GM03348 (cell line): ENCODE measurements at places on chromosomes 4 and X.

DNA sequence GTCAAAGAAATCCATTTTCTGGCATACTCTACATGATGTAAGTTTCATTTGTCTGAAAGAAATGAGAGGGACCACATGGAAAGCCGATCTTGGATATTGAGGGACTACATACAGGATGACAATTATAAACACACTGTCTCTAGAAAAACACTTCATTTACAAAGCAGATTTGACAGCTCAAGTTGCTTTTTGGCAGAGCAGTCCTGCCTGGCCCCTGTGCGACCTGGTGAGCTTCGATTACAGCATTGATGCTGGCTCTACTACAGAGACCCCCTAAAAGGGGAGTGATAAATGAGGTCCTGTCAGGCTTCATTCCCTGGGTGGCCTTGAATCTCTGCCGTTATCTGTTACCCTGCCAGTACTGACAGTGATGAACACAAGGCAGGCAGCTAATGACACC lies 215.2 kb upstream of the NOCT start:
- DNase-seq, result no peak

GRCh38 chr4:5456296-5456845 lies 252.0 kb downstream of the EVC2 start:
- no peak for DNase-seq

GRCh38 chrX:154040307-154040756 lies 20.6 kb upstream of the IRAK1 start:
- DNase-seq, result peak; percentile 73

DNA sequence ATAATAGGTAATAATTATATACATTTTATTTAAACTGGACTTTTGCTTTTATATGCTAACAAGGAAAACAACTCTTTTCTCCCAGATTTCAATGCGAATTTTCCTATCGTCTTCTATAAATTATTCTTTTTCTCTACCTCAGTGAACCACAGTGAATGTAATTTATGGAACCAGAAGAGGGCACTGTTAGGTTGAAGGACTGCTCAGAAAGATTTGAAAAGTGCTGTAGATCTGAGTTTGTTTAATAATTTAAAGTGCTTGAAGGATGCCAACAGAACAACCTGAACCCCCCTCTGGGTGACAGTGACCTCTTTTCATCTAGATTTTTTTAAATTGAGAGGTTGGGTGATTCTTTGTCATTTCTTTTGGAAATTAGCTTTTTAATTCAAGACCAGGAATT lies 54.9 kb downstream of the PHOX2B start:
- peak; percentile 20 for DNase-seq

DNA sequence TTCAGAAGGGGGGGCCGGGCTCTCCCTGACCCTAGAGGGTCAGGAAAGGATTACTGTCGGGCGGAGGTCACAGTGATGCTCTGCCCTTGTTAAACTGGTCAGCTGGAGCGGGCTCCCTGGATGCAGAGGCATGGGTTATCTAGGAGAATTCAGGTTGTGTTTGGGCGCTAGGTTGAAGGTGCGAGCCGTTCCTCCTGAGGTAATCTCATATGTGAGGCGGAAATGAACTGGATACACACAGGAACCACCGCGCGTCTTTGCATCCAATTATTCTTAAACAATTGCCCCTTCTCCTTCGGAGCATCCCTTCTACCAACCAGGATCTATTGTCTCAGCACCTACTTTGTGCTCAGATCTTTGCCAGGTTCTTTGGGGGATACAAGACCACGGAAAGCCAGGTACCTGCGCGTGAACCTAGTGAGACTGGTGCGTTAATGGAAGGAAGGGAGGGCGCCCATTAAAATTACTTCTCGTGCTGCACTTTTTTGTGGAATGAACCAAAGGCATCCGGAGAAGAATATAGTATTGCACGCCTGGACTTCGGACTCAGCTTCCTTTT lies 28.4 kb downstream of the HAND2 start:
- DNase-seq, result no peak

DNA sequence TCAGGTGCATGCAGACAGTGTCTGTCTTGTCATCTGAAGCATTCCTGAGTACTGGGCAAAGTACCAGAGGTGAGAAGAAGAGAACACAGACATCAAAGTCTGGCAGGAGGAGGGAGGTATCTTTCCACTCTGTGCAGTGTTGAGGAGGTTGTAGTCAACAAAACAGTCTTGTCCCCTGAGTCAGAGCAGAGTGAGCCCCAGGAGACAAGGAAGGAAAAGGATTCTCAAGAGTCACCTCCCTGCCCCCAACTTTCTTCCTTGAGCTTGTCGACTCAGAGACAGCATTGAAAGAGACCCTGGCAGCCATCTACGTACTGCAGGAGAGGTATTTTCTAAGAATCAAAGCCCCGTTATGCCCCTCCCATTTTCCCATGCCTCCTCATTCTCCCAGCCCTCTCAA lies 4.4 kb upstream of the SRPX start:
- no peak for DNase-seq

DNA sequence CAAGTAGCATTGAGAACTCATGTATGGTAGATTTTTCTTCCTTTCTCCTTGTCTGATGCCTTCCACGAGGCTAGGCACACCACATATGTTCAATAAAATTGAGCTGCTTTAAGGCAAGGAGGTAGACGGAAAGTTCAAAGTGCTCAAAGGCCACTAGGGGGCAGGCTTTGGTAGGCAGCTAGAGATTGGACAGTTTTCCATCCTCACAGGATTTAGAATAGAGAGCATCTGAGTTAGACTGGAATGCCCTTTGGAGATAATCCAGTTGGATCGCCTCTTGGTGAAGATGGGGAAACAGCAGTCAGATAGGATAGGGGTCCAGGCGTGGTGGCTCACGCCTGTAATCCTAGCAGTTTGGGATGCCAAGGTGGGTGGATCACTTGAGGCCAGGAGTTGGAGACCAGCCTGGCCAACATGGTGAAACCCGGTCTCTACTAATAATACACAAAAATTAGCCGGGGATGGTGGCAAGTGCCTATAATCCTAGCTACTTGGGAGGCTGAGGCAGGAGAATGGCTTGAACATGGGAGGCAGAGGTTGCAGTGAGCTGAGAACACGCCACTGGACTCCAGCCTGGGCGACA lies 30.4 kb downstream of the ELF4 start:
- peak; percentile 80 for DNase-seq

DNA sequence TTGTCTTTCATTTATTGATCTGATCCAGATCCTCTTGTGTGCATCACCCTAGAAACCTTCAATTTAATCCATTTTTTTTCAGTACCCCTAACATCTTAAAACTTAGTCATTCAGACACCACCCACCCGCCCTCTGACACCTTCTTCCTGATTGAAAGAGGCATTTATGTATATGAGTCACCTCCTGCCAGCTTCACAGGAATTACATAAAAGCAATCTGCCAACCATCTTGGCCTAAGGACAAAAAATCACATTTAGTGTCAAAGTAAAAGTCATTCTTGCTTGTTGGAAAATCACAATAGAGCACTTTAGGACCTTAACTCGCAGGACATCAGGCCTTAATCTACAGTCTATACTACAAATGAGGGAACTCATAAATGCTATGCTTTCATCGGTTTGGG lies 52.1 kb downstream of the NDST3 start:
- peak; percentile 3 for DNase-seq

- DNase-seq, result no peak
Observed at GRCh38 chrX:147077472-147077871, 262.9 kb upstream of the CXorf51A start.

DNA sequence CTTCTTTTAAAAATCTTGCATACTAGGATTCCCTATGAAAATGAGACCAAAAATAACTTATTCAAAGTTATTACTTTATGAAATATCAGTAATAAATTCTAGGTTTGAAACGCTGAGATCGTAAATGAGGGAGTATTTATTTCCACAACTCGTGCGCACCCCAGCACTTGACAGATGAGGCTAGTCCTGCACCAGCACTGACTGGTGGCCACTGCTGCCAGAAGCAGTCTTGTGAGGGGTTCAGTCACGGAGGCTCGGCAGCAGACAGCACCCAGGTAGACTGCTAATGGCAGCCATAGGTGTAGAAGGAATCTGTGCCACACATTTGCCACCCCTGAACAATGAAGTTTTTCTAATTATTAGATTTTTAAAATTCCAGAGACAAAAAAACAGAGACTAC lies 248.7 kb downstream of the CAMK2D start:
- no peak for DNase-seq

DNA sequence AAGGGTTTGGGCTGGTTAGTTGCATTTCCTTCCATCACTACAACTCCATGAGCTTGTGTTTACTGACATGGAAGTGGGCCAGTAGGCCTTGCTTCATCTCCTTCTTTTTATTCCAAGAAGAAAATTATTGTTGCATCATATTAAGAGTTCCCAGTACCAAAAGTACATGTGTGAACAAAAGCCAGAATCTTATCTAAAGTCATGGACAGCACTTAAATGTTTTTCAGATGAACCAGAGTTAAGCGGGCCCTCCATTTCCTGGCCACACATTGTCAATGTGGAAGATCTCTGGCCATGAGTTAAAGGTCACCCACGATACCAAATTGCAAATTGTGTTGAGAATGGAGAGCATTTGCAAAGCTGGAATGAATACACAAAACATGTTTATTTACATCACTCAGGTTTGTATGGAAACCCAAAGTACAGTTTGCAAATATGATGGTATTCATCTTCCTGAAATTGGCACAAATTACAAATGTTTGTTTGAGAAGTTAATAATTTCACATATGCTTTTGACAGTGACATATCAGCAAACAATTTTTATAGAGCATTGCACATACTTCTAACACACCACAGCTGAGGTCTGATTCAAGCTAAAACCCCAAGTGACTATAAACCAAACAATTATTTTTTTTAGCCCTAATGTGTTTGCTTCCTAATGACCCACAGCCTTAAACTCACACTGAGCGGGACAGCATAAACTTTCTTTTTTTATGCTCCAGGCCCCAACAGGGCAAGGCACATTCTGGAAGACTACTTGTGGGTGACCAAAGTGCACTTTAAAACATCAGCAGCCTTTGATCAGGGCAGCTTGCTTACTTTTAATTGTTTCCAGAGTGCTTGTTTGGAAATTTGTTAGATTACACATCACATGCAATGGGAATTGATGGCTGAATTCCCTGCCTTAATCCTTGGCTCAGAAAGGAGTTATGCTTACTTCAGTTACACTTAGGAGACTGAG lies 502.9 kb upstream of the SLIT2 start:
- peak; percentile 54 for DNase-seq

- DNase-seq, result no peak
Observed at GRCh38 chr4:42768125-42768748, 111.3 kb upstream of the ATP8A1 start.

GRCh38 chr4:73836373-73837279 lies at the start of gene CXCL6:
Gene CXCL6, plus strand, starts transcription at chr4:73836678. Its CDS starts 73 bp downstream, at chr4:73836751.
- DNase-seq, result peak; percentile 56

DNA sequence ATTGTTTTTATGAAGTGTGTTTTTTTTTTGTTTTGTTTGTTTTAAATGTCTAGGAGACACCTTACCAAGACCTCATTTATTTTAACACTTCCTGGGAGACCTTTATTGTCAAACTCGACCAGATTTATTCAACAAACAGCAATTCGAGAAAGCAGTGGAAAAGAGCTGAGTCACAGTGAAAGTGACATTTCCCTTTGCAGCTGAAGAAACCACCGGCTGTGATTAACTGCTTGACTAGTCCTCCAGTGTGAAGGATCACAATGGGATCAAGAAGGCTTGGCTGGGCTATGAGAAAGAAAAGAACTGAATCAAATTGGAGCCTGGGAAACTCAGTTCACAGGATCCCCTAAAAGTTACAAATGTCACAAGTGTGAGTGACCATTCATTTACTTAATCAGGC lies 11.9 kb upstream of the ADH7 start:
- peak; percentile 37 for DNase-seq

- no peak for DNase-seq
Observed at GRCh38 chr4:34950926-34951325, 1293.4 kb downstream of the ARAP2 start.

- DNase-seq, result no peak
Observed at GRCh38 chr4:2331519-2332200, 69.8 kb upstream of the MXD4 start.

GRCh38 chr4:40614031-40614430 lies 15.6 kb downstream of the RBM47 start:
- no peak for DNase-seq

GRCh38 chrX:15906041-15906943 lies 51.7 kb upstream of the AP1S2 start:
- DNase-seq, result no peak

DNA sequence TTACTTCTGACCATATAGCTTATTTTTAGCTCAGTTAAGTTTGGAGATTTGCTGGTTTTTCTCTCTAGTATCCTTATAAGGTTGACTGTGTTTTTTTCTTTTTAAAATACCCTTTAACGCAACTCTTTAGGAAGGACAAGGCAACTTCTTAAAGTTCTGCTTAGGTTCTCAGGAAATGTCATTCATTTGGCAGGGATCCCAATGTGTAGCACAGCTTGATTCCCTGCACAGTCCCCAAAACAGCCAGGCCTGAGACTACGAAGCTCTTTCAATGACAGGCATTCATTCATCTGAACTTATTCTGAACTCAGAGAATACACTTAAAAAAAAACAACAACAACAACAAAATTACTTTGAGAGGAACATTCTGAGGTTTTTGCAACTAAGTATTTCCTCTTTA lies 1765.8 kb downstream of the PCDH7 start:
- DNase-seq, result no peak

DNA sequence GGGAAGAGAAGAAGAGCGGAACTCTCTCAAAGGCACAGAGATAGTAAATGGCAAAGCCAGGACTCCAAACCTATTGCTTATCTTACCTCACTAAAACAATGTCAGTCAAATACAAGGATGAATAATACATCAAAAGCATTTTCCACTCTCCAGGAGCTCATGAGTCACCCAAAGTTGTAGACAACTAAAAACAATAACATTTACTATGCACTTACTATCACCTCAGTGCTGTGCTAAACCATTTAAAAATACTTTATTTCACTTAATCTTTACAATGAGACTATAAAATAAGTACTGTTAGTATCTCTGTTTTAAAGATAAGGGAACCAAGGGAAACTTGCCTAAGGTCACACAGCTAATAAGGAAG lies 163.2 kb upstream of the SPANXC start:
- no peak for DNase-seq

DNA sequence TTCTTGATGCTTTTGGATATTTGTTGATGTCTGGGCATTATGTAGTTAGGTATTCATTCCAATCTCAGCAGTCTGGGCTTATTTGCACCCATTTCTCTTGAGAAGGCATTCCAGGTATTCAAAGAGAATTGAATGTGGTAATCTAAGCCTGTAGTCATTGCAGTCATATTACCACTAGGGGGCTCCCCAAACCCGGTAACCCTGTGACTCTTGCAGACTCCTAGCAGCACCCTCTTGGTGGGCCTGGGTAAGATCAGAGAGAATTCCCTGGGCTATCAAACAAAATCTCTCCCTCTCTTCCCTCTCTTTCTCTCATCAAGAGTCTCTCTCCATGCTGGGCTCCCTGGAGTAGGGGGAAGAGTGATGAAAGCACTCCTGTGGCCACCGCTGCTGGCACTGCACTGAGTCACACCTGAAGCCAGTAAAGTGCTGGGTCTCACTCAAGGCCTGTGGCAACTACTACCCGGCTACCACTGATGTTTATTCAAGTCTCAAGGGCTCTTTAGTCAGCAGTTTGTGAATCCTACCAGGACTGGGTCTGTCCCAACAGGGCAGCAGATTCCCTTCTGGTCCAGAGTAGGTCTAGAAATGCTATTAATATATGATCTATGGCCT lies 187.7 kb upstream of the NUDT10 start:
- peak; percentile 17 for DNase-seq

GRCh38 chr4:67106861-67107460 lies 438.3 kb downstream of the CENPC start:
- DNase-seq, result no peak
